Stimulated activated CD8-positive, alpha-beta memory T cell treated with anti-CD3 and anti-CD28 coated beads, Interleukin-7, amount 100 ng/mL, for 48 hours (primary cell): ENCODE measurements at places on chromosomes 2 and 18.

- no peak for DNase-seq
These were observed 7.4 kb downstream of the PTGR3 start for GRCh38 chr18:75201282-75202270.

DNA sequence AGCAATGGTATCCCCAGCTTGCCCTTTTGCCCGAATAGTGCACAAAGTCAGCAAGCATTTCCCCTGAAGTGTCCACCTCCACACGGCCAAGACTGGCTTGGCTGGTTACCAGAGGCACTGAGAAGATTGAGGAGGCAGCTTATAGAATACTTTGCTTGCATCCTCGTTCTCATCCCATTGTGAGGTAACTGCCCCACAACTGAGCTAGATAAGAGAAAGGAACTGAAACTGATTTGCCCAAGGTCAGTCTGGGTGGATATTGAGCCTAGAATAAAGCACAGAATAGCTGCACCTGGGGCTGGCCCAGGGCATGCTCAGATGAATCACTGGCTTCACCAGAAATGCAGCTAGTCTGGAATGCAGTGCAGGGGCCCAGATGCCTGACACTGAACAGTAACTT is 32.7 kb upstream of the MAP4K3 start:
- no peak for DNase-seq

GRCh38 chr18:26089293-26090129 is 902 bp downstream of the SS18 start:
- DNase-seq, result no peak

GRCh38 chr2:211836409-211836808 is 702.2 kb downstream of the ERBB4 start:
- no peak for DNase-seq

- peak; percentile 28 for DNase-seq
These were observed 43.5 kb upstream of the CTLA4 start for GRCh38 chr2:203824057-203824456.

DNA sequence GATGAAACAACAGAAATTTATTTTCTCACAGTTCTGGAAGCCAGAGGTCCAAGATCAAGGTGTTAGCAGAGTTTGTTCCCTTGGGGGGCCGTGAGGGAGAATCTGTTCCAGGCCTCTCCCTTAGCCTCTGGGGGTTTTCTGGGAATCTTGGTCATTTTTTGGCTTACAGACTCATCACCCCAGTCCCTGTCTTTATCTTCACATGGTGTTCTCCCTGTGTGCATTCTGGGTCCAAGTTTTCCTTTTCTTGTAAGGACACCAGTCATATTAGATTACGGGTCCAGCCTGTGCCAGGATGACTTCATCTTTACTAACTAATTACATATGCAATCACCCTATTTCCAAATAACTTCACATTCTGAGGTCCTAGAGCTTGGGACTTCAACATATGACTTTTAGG is 292.5 kb upstream of the TRIB2 start:
- no peak for DNase-seq

GRCh38 chr2:180655393-180655792 is 325.0 kb upstream of the UBE2E3 start:
- no peak for DNase-seq

- DNase-seq, result no peak
These were observed 489.1 kb downstream of the CNTNAP5 start for GRCh38 chr2:124514236-124514635.

DNA sequence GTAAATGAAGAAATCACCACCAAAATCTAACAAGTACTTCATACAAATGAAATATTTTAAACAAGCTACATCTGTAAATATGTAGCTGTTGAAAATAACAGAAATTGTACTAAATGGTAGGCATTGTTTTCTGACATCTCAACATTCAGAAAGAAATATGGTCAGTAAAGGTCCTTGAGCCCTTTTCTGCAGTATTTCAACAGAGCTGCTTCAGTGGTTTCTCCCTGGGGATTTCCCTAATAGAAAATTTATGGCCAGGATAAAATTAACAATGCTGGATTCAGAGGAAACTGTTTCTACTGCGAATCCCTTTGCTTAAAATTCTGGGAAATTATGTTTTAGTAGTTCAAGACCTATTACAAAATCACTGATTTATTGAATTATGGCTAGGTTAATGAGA is 256.6 kb downstream of the PIEZO2 start:
- DNase-seq, result no peak

DNA sequence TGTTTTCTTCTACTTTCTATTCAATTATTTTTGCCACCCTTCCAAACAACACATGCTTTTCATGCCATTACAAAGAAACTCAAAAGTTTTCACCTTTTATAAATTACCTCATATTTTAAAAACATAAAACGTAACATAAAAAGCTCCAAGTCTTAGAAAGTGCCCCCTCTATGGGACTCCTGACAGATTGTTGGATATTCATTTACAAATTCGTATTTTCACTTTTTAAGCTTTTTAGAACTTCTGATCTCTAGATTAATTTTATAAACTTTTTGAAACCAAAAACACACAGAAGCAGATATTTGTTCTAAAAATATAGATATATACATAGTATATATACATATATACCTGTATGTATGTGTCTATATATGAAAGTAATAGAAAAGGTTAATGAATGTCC is 1.5 kb downstream of the COL5A2 start:
- no peak for DNase-seq

DNA sequence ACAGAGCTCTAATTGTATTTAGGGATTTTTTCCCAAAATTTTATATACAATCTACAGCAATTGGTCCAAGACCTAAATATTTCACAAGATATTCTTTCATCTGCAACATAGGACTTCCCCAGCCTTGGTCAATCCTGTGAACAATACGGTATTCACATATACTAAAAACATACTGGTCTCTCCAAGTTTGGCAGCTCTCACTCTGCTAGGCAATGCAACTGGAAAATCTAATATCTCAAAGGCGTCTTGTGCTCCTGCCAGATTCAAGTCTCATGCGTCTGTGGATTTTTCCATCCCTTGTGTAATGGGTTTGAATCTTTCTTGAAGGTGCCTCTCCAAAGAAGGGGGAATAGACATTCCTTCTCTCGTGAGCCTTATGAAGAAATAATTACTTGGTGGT is 27.4 kb upstream of the MBOAT2 start:
- no peak for DNase-seq

DNA sequence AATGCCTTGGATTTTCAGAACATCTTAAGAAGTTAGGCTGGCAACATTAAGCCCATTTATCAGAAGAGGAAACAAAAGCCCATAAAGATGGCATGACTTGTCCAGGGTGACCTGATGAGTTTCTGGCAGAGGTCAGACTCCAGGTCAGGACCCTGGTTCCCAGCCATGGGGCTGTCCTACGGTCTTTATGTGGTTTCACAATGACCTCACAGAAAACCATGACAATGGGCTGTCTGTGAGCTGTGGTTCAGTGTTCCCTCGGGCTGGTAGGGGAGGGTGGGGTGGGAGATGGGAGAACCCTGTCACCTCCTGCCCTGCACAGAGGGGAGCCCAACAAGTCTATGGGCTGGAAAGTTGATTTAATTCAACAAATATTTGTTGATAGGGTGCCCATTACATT is 101.8 kb downstream of the LOXHD1 start:
- no peak for DNase-seq

- DNase-seq, result no peak
These were observed 312.9 kb downstream of the GULP1 start for GRCh38 chr2:188604579-188604978.

DNA sequence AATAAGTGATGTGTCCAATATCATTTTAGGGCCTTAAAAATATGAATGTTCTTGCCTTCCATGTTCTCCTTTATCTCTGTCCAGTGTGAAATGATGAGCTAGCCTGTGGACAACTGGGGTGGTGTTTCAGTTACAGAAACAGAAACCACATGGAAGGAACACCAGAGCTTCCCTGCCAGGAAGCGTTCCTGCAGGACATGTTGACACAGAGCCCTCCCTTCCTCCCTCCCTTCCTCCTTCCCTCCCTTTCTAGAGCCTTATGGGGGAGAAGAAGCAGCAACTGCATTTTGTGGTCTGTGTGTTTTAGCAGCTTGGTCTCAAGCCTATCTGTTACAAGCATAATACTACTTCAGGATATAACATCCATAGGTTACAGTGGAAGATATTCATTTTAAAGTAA is 539.7 kb upstream of the NETO1 start:
- DNase-seq, result no peak

DNA sequence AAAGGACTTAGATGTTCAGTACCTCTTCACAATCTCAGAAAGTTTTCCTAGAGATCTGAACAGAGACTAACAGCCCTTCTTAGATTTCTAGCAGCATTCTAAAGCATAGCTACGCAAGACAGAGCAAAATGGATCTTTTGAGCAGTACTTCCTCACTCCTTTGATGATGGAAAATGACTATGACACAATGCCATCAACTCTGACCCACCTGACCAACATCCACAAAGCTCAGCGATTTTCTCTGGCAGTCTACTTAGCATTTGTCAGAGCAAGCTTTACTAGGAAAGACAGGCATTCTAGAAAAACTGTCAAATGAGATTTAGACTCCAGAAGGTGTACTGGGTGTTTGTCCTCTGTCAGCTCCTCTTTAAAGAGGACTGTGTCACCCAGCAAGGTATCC is 180.9 kb upstream of the ACVR2A start:
- DNase-seq, result no peak

DNA sequence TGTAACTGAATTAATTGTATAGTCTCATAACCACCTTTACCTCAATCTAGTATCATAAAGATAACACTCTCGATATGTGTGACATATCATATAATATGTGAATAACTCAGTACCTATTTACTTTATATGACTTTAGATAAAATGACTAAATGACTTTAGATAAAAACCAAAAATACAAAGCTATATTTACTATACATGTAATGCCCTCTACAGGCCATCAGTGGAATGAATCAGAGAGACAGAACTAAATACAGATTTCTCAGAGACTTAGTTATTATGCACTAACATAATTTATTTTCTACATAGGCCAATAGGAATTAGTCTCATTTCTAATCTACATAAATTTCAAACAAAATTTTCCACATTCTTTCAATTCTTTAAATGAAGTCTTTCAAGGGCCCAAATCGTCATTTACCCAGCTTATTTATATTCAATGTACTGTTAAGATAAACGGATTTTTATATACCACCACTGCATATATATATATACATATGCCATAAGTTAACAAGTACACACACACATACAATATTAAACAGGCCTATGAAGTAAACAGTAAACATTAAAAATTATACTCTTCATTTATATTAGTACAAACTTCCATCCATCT is 219.9 kb downstream of the EXOC6B start:
- no peak for DNase-seq

- no peak for DNase-seq
These were observed 134.8 kb downstream of the SLC8A1 start for GRCh38 chr2:40317046-40317445.

GRCh38 chr2:222318712-222319585 is 20.2 kb upstream of the PAX3 start:
- no peak for DNase-seq

DNA sequence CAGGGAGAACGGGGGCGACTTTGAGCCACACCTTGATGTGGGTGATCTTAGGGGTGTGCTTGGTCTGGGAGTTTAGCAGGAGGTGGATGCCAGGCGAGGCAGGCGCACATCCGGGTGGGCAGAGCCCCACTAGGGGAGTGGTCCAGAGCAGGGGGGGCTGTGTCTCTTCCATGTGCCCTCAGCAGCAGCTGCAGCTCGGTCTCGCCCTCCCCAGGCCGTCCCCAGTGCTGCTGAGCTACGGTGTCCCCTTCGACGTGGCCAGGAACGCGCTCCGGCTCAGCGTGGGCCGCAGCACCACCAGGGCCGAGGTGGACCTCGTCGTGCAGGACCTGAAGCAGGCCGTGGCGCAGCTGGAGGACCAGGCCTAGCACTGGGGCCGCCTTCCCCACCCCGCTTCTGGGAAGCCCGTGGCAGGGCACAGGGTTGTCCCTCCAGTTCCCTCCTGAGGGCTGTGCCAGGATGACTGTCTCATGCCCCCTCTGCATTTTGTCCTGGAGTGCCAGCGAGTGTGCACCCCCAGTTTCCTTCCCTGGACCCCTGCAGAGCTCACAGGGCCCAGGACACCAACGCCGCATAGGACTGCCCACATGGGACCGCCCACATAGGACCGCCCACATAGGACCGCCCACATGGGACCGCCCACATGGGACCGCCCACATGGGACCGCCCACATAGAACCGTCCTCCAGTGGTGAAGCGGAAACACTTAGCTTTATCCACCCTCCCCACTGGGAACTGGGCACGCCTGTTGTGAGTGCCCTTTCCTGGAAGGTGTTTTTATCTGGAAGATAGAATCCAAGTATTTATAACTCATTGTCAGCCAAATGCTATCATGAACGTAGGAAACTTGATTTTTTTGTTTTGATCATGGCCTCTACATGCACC is 1.9 kb upstream of the ESPNL start:
- DNase-seq, result no peak

DNA sequence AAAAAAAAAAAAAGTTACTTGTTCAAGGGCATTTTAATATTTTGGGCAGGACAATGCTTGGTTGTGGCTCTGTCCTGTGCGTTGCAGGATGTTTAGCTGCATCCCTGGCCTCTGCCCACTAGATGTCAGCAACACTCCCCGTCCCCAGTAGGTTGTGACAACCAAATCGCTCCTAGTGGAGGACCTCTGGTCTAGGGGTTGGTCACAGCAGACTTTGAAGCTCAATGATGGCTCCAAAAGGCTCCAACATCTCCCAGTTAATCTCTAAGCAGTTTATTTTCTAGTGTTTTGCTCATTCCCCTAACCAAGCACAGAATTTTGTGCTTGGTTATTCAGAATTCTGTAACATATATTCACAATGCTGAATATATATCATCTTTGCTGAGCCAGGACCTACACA is 67.0 kb downstream of the CHRNA1 start:
- DNase-seq, result peak; percentile 39

DNA sequence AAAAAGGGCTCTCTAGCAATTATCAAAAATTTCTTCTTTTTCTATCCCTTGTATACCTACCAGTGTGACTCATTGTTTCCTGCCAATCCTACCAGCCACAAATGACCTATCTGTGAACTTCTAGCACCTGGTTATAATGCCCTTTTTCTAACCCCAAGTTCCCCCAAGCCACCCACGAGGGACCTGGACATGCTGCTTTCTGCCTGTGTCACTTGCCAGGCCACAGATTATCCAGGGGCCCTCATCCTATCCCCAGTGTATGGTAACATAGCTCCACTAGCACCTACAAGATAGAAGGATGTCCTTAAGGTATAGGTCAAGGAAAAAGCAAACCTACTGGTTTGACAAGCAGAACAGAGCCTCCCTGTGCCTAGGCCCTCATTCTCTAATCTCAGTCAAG is 26.8 kb downstream of the AAK1 start:
- DNase-seq, result peak; percentile 17

GRCh38 chr2:40384714-40385113 is 67.2 kb downstream of the SLC8A1 start:
- no peak for DNase-seq

GRCh38 chr2:146489386-146489785 is 1355.4 kb upstream of the ACVR2A start:
- no peak for DNase-seq

DNA sequence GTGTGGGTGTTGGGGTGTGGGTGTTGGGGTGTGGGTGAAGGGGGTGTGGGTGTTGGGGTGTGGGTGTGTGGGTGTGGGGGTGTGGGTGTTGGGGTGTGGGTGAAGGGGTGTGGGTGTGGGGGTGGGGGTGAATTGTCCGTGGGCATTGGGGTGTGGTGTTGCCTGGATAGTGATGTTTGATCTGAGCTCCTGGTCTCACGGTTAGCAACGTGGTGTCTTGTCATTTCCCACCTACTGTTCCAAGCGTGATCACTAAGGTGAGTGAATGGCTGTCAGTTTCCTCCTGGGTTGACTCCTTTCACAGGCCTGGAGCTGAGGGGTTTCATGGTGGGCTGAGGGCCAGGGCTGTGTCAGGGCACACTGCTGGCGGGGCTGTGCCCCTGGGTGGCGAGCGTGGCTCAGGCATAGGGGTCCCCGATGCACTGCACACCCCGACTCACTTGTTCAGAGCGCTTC is 27.2 kb downstream of the RTP5 start:
- no peak for DNase-seq
